ENCODE measurements at places on chromosomes 2 and 18.

- no peak for DNase-seq
These were observed 740.4 kb downstream of the DSC3 start for GRCh38 chr18:30302181-30302580.

DNA sequence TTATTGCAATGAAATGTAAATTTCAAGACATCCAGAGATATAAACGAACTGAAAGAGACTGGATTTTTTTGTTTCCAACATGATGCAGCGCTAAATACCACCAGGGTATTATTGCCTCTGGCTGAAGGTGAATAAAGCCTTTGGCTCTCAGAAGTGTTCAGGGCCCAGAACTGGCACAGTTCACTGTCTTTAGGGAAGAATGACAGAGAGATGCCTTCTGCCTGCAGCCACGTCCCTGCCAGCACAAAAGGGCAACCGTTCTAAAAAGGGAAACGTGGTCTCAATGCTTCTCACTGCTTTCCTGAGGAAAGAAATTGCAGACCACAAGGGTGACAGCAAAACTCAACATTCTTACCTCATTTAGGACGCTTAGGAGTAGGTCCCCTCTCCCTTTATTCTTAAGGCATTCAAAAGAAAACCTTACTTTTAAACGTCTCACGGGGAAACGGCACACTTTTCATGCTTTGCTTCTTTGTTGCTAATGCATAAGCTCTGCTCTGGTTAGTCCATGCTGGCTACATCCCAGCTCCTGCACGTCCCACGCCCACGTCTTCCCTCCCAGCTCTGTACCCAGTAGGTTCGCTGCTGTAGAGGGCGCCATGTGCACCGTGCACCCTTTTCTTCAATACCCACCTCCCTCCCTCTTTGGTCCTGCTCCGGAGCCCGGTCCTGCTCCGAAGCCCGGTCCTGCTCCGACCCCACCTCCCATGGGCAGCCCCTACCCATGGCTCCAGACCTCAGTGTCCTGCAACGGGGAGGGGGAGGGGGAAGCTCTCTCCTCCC, 171.0 kb downstream of the HRH4 start:
- no peak for DNase-seq

DNA sequence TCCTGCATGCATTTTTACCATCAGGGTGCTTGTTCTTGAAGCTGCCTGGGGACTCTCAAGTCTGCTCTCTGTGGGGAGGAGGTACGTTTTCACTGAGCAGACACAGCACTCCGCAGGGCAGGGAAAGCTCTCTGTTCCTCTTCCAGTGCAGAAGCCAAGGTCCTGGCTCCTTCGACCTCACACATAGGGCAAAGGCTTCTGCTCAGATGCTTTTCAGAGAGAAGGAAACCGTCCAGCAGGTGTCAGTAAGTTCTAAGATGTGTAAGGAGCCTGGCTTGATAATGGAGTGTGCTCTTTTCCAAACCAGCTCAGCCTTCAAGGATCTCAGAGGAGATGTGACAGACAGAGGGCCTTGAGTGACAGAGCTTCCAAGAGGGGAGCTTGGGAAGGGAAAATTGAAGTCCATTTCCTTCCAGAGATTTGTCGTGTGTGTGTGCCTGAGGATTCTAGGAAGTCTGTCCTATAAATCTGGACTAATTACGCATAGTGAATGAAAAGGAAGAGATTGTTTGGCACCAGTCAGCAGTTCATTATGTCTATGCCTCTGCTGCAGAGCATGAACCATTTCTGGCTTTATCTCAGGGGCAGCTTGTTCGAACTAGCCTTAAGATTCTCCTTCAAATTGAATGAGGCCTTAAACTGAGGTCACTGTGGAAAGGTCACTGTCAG, 67.3 kb upstream of the UPP2 start:
- peak; percentile 90 for DNase-seq

DNA sequence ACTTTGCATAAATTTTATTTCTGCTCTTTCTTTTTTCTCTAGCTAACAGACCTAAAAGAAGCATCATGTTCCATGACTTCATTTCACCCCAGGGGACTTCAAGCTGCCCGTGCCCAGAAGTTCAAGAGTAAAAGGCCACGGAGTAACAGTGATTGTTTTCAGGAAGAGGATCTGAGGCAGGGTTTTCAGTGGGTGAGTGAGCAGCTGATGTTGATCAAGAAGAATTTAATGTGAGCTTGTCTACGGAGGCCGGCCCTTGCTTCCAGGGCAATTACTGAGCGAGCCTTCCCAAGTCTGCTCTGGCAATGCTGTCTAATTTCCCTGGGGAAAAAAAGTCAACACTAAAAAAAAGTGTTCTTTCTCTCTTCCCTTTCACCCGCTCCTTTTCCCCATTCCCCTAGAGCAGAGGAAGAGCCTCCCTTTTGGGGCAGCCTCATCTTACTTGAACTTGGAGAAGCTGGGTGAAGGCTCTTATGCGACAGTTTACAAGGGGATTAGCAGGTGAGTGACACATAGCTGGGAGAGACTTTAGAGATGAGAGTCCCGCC, 1.2 kb downstream of the CDK15 start:
- DNase-seq: peak; percentile 47

DNA sequence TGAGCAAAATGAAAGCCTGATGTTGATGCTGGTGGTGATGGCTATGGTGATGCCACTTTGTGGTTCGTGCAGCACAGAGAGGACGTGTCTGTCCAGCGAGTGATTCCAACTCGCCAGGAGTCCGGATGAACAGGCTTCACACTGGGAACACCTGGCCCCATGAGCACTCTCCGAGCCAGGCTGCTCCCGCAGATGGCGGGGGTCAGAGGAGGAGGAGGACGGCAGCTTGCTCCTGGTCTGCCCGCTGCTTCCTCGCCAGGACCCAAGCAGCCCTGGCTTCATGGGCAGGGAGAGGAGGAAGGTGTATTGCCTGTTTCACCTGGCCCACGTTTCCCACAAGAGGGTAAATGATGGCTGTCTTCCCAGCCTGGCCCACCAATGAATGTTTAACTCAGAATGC, 121.6 kb downstream of the MTCL1 start:
- DNase-seq: no peak

- DNase-seq: no peak
These were observed 31.2 kb upstream of the NPC1 start for GRCh38 chr18:23617412-23618014.

DNA sequence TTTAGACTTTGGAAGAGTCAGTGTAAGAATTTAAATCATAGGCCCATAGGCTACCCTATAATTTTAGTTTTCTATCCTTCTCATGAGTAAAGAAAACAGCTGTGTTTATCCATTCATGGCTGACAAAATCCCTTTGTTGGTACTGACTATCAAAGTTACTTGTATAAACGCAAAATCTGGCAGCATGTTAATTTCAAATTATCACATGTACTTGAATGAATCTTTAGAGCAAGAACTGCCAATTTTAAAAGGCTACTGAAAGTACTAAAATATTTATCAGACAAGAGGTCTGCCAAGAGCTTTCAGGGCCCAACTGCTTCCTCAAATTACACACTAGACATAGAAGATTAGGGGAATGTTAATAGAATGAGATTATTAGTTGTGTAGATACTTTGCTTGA, 66.6 kb downstream of the MYL12B start:
- no peak for DNase-seq

- DNase-seq: no peak
These were observed 550.7 kb downstream of the RIT2 start for GRCh38 chr18:42564761-42565160.

- no peak for DNase-seq
These were observed 57.3 kb upstream of the TANK start for GRCh38 chr2:161102770-161103450.

DNA sequence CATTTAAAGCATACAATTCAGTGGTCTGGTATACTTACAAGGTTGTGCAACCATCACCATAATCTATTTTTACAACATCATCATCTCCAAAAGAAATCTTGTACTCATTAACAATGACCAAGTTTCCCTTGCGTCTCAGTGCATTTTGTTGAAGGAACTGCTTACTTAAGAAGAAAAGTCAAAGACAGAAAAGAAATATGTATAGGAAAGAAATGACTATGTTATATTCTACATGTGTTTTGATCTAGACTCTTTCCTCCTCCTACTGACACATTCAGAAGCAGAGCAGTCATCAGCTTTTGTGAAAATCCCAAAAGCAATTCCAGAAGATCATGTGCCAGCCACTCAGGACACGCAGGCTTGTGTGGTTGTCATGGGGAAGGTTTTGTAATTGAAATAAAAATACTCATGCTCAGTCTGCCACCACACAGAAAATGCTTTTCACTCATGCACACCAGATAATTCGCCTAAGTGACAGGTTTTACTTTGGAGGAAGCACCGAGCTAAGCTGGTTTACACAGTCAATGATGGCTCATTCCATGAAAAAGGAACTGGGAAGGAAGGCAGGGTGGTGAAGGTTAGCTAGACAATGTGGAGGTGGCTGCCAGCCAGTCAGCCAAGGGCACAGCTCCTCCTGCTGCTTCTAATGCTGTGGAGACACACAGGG, 158.5 kb upstream of the REV1 start:
- DNase-seq: no peak

DNA sequence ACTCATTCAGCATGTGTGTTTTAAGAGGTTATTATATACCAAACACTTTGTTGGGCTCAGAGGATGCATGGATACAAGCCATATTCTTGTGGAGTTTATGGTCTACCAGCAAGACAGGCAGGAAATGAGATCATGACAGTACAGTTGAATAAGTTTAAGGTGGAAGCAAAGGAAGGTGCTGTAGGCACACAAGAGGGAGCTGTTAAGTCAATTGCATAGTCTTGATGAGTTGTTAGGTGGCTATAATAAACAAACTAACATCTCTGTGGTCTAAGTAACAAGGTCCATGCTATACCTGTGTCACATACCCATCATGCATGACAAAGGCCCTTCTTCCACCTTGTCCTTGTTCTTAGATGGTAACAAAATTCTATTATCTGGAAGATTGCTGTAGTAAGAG, 538.3 kb downstream of the CNTNAP5 start:
- DNase-seq: no peak

GRCh38 chr2:2775018-2775417, 443.9 kb upstream of the MYT1L start:
- DNase-seq: no peak

GRCh38 chr2:33426666-33427231, 49.7 kb upstream of the RASGRP3 start:
- no peak for DNase-seq

DNA sequence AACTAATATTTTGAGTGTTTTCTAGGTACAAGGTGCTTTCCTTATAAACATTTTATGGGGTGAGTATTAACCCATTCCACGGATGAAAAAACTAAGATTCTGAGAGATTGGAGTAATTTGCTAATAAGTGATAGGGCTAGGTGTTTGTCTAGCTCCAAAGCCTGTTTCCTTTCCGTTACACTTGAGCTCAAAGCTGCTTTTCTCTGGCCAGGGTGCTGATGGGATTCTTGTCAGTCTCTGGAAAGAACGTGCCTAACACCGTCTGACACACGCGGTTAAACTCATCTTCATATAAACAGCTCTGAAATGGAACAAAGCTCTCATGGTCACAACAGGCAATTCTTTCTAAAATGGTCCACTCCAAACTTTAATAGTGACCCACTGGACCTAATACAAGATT, 2.0 kb upstream of the ANKRD29 start:
- DNase-seq: no peak

DNA sequence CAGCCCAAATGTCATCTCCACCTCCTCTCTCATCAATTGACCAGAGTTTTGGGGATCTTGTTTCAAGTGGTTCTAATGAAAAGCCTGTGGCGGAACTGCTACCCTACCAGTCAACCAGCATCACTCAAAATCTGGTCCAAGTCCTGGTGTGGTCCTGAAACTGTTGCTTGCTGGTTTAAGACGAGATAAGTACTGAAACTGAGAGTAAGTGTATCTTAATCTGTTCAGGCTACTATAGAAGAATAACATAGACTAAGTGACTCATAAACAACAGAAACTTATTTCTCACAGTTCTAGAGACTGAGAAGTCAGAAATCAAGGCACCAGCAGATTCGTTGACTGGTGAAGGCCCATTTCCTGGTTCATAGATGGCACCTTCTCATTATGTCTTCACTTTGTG, 879 bp upstream of the GALNT5 start:
- DNase-seq: no peak

DNA sequence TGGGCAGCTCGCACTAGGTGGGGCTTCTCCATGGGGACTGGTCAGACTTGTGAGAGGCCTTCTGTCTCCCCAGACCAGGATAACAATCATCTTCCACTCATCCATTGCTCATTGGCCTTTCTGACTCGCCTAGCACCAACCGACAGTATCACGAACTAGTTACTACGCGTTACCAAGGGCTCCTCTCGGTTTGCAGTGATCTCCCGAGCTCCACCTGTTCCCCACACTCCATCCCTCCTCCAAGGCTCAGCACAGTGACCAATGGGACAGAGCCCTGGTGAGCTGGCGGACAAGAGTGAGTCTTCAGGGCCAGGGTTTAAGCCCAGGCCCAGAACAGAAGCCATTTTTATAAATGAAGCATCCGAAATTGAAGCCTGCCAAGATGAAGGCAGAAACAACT, 42.8 kb upstream of the SMAD7 start:
- no peak for DNase-seq

GRCh38 chr2:6493266-6493665, 372.4 kb downstream of the CMPK2 start:
- no peak for DNase-seq

DNA sequence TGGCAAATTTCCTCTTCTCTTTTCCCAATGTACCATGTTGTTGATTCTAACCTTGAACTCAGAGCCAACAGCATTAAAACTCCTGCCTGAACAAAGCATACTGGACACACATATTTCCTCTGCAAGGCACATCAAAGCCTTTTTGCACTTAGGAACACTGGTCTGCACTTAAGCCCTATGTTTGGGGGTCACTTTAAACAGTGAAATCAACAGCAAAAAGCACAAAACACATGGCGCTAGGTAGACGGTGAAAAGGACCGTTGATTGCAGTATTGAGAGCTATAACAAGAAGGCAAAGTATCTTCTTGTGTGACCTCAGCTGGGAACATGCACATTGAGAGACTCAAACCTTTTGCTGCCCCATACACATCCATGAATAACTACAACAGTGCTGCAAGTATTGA, 83.9 kb upstream of the SH3BP4 start:
- DNase-seq: no peak

- no peak for DNase-seq
These were observed 175.8 kb upstream of the HNRNPA3 start for GRCh38 chr2:177036747-177037146.

DNA sequence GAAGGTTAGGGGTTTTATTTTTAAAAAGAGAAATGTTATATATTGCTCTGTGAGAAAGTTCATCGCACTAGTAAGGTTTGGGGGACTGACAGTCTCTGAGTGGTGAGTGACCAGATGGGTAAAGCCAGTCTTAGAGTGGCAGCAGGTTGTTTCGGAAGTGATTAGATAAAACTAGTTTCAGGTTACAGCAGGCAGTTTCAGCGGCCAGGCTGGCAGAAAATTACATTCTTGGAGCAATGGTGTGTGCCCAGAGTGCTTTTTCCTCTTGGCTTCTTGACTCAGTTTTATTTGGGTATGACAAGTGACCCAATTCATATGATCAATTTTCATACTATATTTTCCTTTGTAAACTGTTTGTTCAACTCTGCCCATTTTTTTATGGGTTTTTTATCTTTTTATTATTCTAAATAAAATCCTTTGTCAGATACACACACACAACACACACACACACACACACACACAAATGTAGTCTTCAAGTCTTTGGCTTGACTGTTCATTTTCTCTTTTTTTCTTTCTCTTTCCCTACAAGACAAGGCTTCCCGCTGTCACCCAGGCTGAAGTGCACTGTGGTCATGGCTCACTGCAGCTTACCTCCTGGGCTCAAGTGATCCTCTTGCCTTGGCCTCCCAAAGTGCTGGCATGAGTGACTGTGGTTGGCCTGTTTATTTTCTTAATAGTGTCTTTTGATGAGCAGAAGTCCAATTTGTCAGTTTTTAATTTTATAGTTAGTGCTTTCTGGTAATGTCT, 30.9 kb downstream of the RALBP1 start:
- peak; percentile 9 for DNase-seq
